NCI-H748 treated with DMSO at 0.1 percent for 48 hours (cell line): ENCODE measurements at places on chromosomes 7 and 10.
A peak's percentile ranks its signal among the peaks of the same experiment; 100 is the strongest.

- DNase-seq: no peak
Measured at GRCh38 chr10:108249940-108250339, 1085.4 kb upstream of the SORCS1 start.

- no peak for DNase-seq
Measured at GRCh38 chr10:74118804-74119203, 31.8 kb downstream of the AP3M1 start.

GRCh38 chr7:26379711-26380110 is 88.0 kb downstream of the SNX10 start:
- peak; percentile 23 for DNase-seq

- DNase-seq: peak; percentile 97
Measured at GRCh38 chr7:23470330-23471105, at the start of gene IGF2BP3. TSS of gene IGF2BP3 (minus strand) at chr7:23470491. CDS start at chr7:23470110, 381 bp downstream.

GRCh38 chr10:90741926-90742565 is 115.8 kb downstream of the HTR7 start:
- DNase-seq: no peak
